ENCODE measurements at places on chromosomes 2 and 18. TPM values are rescaled to one million over a fixed set of nuclear protein-coding genes. Genes with fewer than 3 reads are reported as not detected.

NT5C1B gene
- not detected for total RNA-seq

CCDC85A gene
- not detected for total RNA-seq

UCN gene
- total RNA-seq, result 1.4 TPM

SERPINB5 gene
- not detected for total RNA-seq

CDH19 gene
- not detected for total RNA-seq

ALLC gene
- not detected for total RNA-seq

CFAP65 gene
- total RNA-seq, result not detected

UNC80 gene
- total RNA-seq, result not detected

CETN1 gene
- not detected for total RNA-seq

AGAP1 gene
- 2.2 TPM for total RNA-seq

RND3 gene
- not detected for total RNA-seq

TMEM163 gene
- 0.11 TPM for total RNA-seq

PJVK gene
- 1.9 TPM for total RNA-seq

YPEL5 gene
- total RNA-seq, result 35.8 TPM

DCDC2C gene
- total RNA-seq, result not detected

SPP2 gene
- not detected for total RNA-seq

AGXT gene
- not detected for total RNA-seq

COL6A3 gene
- total RNA-seq, result 29.9 TPM

CEP192 gene
- total RNA-seq, result 36.0 TPM

ARHGAP28 gene
- total RNA-seq, result not detected

RAPGEF4 gene
- 0.50 TPM for total RNA-seq

RAD51AP2 gene
- total RNA-seq, result not detected

PLCL1 gene
- total RNA-seq, result 1.6 TPM

POLR1B gene
- 47.0 TPM for total RNA-seq

DSG4 gene
- total RNA-seq, result not detected

PNO1 gene
- 15.7 TPM for total RNA-seq

ZAP70 gene
- total RNA-seq, result 153 TPM

PIEZO2 gene
- total RNA-seq, result not detected

LDAH gene
- 27.0 TPM for total RNA-seq

UGT1A5 gene
- not detected for total RNA-seq

CHST9 gene
- total RNA-seq, result not detected

HK2 gene
- 84.4 TPM for total RNA-seq

ACVR1 gene
- 23.0 TPM for total RNA-seq

MSTN gene
- not detected for total RNA-seq

SMARCAL1 gene
- total RNA-seq, result 25.9 TPM

REG3G gene
- not detected for total RNA-seq

FAM161A gene
- total RNA-seq, result 7.3 TPM

FEV gene
- not detected for total RNA-seq

CGREF1 gene
- total RNA-seq, result 6.4 TPM

GPR45 gene
- not detected for total RNA-seq

IL18R1 gene
- 23.4 TPM for total RNA-seq

TXNL1 gene
- total RNA-seq, result 75.3 TPM

CCDC102B gene
- 2.3 TPM for total RNA-seq

ERMN gene
- 1.8 TPM for total RNA-seq

RMND5A gene
- 44.3 TPM for total RNA-seq

SPRED2 gene
- total RNA-seq, result 7.9 TPM

IL37 gene
- not detected for total RNA-seq

RNU2-63P gene
- total RNA-seq, result 1.7 TPM

SLC40A1 gene
- total RNA-seq, result 4.2 TPM

VWA3B gene
- total RNA-seq, result not detected

CASP10 gene
- total RNA-seq, result 12.2 TPM

HNMT gene
- total RNA-seq, result not detected

All from activated CD4-positive, alpha-beta T cell treated with anti-CD3 and anti-CD28 coated beads for 36 hours (primary cell).